ENCODE measurements at places on chromosomes 6 and 20. TPM values are rescaled to one million over a fixed set of nuclear protein-coding genes. Genes with fewer than 3 reads are reported as not detected.

DNA sequence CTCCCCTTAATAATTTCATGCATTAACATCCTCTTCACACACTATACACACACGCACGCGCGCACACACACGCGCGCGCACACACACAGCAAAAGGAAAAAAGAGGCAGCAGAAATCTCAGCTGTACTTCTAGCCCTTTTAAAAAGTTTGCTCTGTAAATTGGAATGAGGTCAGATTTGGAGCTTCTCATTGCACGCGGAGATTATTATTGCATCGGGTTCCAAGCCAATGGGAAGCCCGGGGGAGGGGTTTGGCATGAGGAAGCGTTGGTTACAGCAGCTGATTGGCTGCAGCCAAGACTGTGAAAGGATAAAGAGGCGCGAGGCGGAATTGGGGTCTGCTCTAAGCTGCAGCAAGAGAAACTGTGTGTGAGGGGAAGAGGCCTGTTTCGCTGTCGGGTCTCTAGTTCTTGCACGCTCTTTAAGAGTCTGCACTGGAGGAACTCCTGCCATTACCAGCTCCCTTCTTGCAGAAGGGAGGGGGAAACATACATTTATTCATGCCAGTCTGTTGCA, at the start of gene SOX4:
Gene SOX4 (plus strand): TSS at position 340 of the 515 bp plus-strand sequence. CDS start 784 bp downstream, outside the sequence.
- no peaks in the 10 kb centered on the region for H3K36me3 ChIP-seq
- peak within 1 kb of the TSS; percentile 95 for H3K4me3 ChIP-seq
- no peaks in the 10 kb centered on the region for H3K27me3 ChIP-seq

DNA sequence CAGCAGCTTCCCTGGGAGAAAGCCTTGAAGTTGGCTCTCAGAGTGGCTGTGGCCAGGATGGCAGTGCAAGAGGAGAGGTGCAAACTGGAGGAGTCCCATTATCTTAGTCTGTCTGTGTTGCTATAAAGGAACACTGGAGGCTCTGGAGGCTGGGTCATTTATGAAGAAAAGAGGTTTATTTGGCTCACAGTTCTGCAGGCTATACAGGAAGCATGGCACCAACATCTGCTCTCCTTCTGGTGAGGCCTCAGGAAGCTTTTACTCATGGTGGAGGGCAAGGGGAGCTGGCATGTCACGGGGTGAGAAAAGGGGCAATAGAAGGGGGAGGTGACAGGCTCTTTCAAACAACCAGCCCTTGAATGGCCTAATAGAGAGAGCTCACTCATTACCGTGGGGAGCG, 47.1 kb downstream of the PSMG4 start:
- H3K4me1 ChIP-seq, result no peaks in the 10 kb centered on the region
- H3K4me3 ChIP-seq, result no peak overlapping the region
- H3K27me3 ChIP-seq, result no peaks in the 10 kb centered on the region

- no peaks in the 10 kb centered on the region for H3K36me3 ChIP-seq
- no peak for DNase-seq
- H3K4me3 ChIP-seq, result peak overlapping the region; percentile 89
- H3K4me1 ChIP-seq, result peaks cover 2% of the 10 kb centered on the region
- H3K27ac ChIP-seq, result no peak overlapping the region
- no peaks in the 10 kb centered on the region for H3K27me3 ChIP-seq
Observed at GRCh38 chr6:89116702-89117101, 1.2 kb downstream of the SRSF12 start.

Gene DEFB132
- total RNA-seq, result not detected

DNA sequence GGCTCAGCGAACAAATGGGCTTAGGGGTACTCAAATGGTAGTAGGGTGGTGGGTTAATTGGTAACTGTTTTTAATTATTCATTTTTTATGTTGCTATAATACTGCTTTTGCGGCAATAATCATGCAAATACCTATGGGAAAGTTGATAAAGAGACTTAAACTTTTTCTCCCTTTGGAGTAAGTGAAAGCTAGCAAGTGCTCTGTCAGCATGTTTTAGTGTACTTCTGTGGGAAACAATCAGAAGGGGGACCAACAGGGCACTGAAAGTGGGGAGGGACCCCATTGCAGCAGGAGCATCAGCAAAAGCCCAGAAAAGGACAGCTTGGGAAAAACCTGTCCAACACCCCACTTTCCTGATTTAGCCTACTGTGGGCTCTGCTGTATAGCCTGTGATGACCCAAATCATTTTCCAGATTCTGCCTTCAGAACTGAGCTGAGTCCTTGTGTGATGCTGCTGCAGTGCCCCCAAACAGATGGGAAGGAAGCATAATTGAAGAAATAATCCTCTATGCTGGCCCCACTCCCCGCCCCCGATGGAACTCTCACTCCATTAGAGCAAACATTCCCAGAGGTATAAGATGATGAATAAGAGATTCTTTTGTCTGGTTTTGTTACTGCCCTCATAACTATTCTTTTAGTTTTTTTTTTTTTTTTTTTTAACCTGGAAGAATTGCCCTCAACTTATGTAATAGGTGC, 322.8 kb downstream of the CD83 start:
- no peak for DNase-seq
- no peaks in the 10 kb centered on the region for H3K27me3 ChIP-seq
- no peaks in the 10 kb centered on the region for H3K36me3 ChIP-seq
- peaks cover 26% of the 10 kb centered on the region for H3K4me1 ChIP-seq

Gene LINC00237
- not detected for total RNA-seq

GRCh38 chr20:38406476-38406875, 28.7 kb downstream of the SNHG17 start:
- H3K4me3 ChIP-seq, result no peak overlapping the region
- no peaks in the 10 kb centered on the region for H3K4me1 ChIP-seq
- DNase-seq, result no peak
- H3K27ac ChIP-seq, result no peak overlapping the region
- no peaks in the 10 kb centered on the region for H3K27me3 ChIP-seq

DNA sequence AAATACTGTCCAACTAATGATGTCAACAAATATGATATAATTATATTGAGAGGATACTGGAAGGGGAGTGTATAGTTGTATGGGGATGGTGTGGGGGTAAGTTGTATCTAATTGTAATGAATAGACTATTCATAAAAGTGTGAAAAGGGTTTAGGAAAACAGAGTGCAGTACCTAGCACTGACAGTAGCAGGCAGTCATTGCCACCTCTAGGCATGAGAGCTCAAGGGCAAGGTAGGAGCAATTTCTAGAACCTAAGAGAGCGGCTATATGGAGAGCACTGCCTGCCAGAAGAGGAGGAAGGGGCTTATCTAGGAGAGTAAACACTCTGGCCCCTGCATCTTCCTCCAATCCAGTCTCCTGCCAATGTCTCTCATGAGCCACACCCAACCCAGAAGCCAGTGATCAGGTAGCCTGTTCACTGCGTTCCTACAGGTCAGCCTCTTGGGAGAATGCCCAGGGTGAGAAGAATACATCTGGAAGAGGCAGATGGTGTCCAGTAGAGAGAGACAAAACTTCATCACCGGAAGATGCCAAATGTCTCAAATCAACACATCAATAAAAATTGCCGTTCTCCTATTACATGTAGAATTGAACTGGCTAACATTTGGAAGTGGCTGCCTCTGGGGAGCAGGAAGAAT, 200.0 kb downstream of the LY86 start:
- H3K4me3 ChIP-seq, result no peak overlapping the region
- no peaks in the 10 kb centered on the region for H3K27me3 ChIP-seq
- no peaks in the 10 kb centered on the region for H3K4me1 ChIP-seq
- no peak overlapping the region for H3K27ac ChIP-seq

GRCh38 chr6:122727244-122727643, 52.3 kb upstream of the FABP7 start:
- H3K4me1 ChIP-seq, result no peaks in the 10 kb centered on the region
- H3K27me3 ChIP-seq, result no peaks in the 10 kb centered on the region
- no peaks in the 10 kb centered on the region for H3K36me3 ChIP-seq
- H3K4me3 ChIP-seq, result no peak overlapping the region
- no peak overlapping the region for H3K27ac ChIP-seq

- no peaks in the 10 kb centered on the region for H3K36me3 ChIP-seq
- no peak overlapping the region for H3K4me3 ChIP-seq
- no peak overlapping the region for H3K27ac ChIP-seq
- H3K4me1 ChIP-seq, result no peaks in the 10 kb centered on the region
- no peak for DNase-seq
- H3K27me3 ChIP-seq, result no peaks in the 10 kb centered on the region
Observed at GRCh38 chr20:22522701-22523100, 61.7 kb downstream of the FOXA2 start.

- no peaks in the 10 kb centered on the region for H3K27me3 ChIP-seq
- no peak overlapping the region for H3K27ac ChIP-seq
Observed at GRCh38 chr6:11833626-11834592, 55.3 kb upstream of the ADTRP start.

DNA sequence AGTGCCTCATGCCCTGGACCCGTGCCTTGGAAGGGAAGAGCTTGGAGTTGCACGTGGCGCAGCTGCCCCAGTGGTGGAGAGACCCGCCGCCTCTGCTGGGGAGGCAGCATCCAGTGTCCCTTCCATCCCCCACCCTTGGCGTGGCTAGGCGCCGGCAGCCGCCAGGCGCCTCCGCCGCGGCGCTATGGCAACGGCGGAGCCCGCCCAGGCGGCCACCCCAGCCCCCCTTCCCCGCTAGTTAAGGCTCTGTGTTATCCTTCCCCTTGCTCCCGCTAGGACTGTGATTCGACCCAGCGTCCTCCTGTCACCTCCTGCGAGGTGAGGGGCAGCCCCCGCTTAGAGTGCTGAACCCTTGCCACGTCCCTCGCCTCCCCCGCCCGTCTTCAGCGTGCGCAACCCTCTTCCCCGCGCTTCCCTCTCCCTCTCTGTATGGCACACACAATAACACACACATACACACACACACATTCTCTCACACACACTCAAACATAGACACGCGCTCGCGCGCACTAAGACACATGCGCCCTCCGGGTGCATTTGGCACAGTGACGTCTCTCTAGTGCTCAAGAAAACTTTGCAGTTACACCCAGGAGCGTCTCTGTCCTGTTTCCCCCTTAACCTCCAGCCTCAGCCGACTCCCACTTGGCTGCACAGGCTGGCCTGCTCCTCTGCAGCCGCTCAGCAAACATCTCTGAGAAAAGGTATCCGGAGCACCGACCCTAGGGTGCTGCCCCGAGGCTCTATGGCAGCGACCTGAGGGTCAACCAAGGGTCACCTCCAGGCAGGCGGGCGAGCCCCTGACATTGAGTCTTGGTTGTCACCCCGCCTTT, 8.5 kb downstream of the GRIK2 start:
- no peaks in the 10 kb centered on the region for H3K4me1 ChIP-seq
- no peak overlapping the region for H3K4me3 ChIP-seq

Gene DDX39B
- 217 TPM for total RNA-seq

- no peak for DNase-seq
- peak overlapping the region; percentile 23 for H3K4me3 ChIP-seq
- H3K36me3 ChIP-seq, result peaks cover 18% of the 10 kb centered on the region
Observed at GRCh38 chr20:53579581-53580375, 13.9 kb downstream of the ZNF217 start.

Gene ADGB
- not detected for total RNA-seq

GRCh38 chr6:5592886-5593519, 331.7 kb downstream of the FARS2 start:
- no peaks in the 10 kb centered on the region for H3K27me3 ChIP-seq
- no peaks in the 10 kb centered on the region for H3K36me3 ChIP-seq
- H3K27ac ChIP-seq, result no peak overlapping the region
- DNase-seq, result no peak

- no peaks in the 10 kb centered on the region for H3K36me3 ChIP-seq
- H3K27me3 ChIP-seq, result no peaks in the 10 kb centered on the region
- no peak for DNase-seq
- H3K4me3 ChIP-seq, result no peak overlapping the region
Observed at GRCh38 chr6:7058250-7058923, 49.4 kb upstream of the RREB1 start.

DNA sequence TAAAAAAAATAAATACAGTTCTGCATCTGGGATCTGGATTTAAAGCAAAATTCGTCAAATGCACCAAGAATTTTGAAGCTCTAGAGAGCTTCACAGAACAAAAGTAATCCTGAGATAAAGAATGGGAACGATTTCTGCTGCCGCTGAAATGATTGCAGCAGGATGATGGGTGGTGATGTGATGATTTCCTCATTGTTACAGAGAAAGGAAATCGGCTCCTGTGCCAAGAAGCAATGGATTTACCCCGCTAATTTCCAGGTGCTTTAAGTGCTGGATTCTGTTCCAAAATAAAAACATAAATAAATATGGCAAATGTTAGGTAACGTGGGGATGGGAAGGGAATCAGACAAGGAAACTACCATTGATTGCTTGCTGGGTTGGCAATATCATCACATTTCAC, 1067.9 kb upstream of the MAP3K7 start:
- no peaks in the 10 kb centered on the region for H3K4me1 ChIP-seq
- DNase-seq, result no peak
- H3K4me3 ChIP-seq, result no peak overlapping the region
- H3K27me3 ChIP-seq, result no peaks in the 10 kb centered on the region
- H3K27ac ChIP-seq, result no peak overlapping the region

DNA sequence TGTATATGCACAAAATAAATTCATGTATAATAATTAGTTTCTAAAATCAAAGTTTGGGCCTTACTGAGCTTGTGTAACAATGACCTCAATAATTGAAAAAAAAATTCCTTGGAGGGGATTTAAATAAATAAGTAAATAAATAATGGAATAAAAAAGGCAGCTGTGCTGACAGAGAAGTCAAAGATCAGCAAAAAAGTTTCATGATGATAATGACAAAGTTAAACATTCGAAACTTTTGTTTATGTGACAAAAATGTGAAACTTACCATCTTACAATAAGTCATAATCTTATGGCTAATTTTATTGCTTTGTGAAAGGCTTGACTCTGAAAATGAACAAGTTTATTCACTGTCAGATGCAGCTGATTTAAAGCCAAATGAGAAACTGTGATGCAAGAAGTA, 3.1 kb upstream of the TTK start:
- DNase-seq, result no peak
- no peak overlapping the region for H3K27ac ChIP-seq
- no peak overlapping the region for H3K4me3 ChIP-seq
- peaks cover 15% of the 10 kb centered on the region for H3K4me1 ChIP-seq
- H3K36me3 ChIP-seq, result no peaks in the 10 kb centered on the region

GRCh38 chr6:145017516-145017915, 717.8 kb downstream of the EPM2A start:
- no peaks in the 10 kb centered on the region for H3K27me3 ChIP-seq
- H3K27ac ChIP-seq, result no peak overlapping the region
- H3K36me3 ChIP-seq, result no peaks in the 10 kb centered on the region
- H3K4me3 ChIP-seq, result no peak overlapping the region
- H3K4me1 ChIP-seq, result peaks cover 6% of the 10 kb centered on the region
- no peak for DNase-seq

- H3K27me3 ChIP-seq, result no peaks in the 10 kb centered on the region
- no peak for DNase-seq
- no peak overlapping the region for H3K27ac ChIP-seq
- H3K4me1 ChIP-seq, result peaks cover 19% of the 10 kb centered on the region
- peaks cover 26% of the 10 kb centered on the region for H3K36me3 ChIP-seq
Observed at GRCh38 chr6:37310966-37311365, 42.8 kb upstream of the RNF8 start.

DNA sequence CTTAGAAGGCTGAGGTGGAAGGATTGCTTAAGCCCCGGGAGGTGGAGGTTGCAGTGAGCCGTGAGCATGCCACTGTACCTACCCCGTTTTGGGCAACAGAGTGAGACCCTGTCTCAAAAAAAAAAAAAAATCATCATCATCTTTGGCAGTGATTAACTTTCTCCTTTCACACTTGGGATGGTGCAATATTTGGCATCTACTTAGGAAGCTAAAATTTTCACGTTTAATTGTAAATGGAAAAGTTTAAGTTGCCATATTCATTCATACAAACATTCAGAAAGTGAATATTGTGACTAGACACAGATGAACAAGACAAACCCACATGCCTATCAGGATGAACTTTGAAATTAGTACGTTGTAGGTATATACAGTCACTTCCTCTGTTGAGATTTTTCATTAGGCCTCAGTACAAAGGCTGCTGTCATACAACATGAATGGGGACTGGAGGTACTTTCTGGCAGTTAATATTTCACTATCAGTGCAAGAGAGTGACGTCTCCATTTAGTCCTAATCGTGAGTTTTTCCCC, 10.3 kb downstream of the TOP1 start:
- no peak for DNase-seq
- no peaks in the 10 kb centered on the region for H3K36me3 ChIP-seq
- peaks cover 17% of the 10 kb centered on the region for H3K4me1 ChIP-seq
- no peaks in the 10 kb centered on the region for H3K27me3 ChIP-seq
- no peak overlapping the region for H3K27ac ChIP-seq

Data from thoracic aorta (tissue), 2 donors.